ENCODE measurements at places on chromosomes 12 and 14.

DNA sequence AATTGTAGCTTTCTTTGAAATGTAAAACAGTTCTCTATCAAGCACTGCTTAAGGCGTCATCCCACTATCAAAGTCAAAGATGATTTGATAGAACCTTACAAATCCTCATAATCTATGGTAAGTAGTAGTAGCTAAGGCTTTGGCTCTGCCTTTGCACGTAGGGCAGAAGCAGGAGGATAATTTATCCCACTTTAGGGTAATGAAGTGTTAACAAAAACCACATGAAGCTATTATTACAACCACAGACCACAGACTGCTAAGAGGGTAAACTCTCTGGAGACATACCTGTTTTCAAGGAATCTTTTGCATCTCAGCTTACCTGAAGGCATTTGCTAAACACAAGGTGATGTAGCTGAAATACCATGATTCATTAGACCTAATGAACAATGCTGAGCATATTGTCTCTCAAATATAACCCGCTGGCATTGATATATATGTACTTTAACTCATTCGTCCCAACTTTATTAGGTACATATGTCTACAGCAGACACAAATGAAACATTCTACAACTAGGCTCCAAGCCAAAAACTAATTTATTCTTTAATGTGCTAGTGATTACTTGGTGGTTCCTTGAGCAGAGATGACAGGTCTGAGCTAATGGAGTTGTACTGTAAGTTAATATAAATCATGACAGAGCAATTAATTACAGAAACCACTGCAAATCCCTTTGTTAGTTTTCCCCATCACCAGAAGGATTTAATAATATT lies 368.8 kb downstream of the ETNK1 start:
- DNase-seq = no peak

- no peak for DNase-seq
These were observed 86.5 kb upstream of the CRY1 start for GRCh38 chr12:107179871-107180270.

DNA sequence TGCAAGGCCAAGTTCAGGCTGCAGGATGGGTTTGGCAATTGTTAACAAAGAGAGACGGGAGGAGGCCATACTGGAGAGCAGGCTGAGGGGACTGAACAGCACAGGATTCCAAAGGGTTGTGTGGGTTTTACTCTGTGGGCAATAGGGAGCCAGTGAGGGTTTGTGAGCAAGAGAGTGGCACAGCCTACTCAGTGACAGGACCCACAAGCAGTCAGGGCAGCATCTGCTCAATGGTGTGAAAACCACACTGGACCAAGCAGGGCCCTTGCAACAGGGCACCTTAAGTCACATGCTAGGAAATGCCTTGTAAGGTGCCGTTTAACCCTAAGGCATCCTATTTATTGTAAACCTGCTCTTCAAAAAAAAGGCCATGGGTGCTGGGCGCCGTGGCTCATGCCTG lies 22.0 kb downstream of the SYNE3 start:
- no peak for DNase-seq

- DNase-seq = no peak
These were observed 19.6 kb downstream of the ASB2 start for GRCh38 chr14:93956514-93957332.

DNA sequence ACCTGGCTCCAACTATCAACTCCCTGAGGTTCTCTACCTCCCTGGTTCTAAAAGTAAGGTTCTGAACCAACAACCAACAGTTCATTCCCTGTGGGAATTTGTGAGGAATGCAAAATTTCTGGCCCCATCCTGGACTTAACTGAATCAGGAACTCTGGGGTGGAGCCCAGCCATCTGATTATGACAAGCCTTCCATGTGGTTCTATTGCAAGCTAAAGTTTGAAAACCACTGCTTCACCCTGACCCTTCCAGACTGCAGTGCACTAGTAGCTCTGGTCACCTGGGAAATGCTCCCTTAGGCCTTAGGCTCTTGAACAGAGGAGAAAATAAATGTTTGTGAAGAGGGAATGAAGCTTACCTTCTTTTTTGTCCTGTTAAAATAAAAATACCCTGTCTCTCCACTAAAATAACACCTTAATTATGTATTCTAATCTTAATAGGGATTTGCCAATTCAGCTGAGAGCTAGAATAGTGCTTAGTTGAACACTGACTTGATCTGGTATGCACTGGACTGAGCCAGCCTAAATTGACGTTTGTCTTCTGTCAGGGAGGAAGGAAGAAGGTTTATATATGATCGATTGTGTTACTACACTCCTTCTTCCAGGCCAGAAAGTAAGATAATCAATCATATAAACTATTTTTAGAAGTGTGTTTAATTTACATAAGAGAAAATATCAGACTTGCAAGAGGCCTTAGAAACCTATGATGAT lies 39.1 kb upstream of the DDHD1 start:
- DNase-seq = no peak

DNA sequence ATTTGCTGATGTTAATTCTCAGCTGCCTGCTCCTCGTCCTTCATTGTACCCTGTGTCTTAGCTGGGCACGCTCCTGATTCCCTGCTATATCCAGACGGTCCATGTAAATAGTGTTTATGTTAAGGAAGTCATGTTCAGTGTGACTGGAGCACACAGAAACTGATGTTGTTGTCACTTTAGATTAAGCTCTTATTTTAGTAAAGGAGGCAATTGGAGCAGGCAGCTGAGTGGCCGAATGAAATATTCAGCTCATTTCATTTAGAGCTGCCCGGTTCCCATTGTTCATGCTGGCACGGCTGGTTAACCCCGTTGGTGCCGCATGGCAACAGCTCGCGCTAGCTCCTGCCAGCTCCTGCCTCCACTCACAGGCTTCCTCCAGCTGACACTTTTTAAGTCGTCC lies 446.8 kb upstream of the SOX5 start:
- no peak for DNase-seq

GRCh38 chr12:132455565-132455964 lies 34.4 kb upstream of the FBRSL1 start:
- no peak for DNase-seq

GRCh38 chr12:114412307-114412706 lies 6.4 kb upstream of the TBX5 start:
- no peak for DNase-seq

DNA sequence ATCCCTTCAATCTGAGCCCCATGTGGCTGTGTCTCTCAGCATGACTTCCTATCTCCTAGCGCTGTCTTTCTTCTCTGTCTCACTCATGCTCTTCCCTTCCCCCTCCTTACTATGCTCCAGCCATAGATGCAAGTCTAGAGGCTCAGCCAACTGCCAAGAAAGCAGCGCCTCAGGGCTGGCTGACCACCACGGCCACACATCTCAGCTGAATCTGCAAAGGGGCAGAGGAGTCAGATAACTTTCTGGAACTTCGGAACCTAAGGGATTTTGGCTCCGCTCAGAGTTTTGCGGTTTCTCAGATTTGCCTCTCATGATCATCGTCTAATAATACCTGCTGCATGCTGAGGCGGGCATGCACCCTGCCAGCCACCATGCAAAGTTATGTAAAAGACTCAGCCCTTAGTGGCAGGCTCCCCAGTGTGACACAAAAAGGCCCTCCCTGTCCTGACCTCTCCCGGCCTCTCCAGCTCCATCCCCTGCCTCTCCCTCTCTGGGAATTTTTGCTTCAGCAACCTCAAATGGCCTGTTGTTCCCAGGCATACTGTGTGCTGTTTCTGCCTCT lies 5.0 kb upstream of the FGF6 start:
- DNase-seq = no peak

DNA sequence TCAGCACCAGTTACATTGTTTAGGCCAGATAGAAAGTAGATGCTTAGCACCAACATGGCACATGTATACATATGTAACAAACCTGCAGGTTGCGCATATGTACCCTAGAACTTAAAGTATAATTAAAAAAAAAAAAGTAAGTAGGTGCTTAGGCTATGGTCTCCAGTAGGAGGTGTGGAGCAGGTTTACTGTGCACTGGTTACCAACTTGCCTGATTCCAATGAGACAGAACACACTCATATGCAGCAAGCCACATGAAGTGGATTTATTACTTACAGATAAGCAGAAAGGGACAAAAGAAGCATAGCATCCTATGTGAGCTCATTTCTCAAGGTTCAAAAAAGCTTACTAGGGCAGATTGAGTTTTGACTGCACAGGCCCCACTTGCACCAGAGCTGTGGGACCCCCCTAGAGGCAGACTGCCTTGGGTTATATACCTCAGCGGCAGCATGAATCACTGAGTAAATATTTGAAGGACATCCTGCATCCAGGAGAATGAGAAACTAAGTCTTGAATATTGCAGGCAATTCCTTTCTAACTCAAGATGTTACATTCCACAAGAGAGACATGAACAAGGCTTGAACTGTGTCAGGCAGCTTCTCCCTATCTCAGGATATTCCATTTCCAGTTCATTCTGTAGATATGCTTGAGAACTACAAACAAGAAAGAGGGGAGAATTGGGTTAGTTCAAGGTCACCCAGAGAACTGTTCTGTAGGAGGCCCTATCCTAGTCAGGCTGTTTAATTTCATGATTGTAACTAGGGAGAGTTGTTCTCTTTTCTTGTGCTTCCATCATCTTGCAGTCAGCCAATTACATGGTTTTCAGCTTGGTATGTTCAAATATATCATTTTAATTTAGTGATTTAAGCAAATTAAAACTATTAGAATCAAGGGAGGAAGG lies 30.1 kb downstream of the LRFN5 start:
- no peak for DNase-seq

DNA sequence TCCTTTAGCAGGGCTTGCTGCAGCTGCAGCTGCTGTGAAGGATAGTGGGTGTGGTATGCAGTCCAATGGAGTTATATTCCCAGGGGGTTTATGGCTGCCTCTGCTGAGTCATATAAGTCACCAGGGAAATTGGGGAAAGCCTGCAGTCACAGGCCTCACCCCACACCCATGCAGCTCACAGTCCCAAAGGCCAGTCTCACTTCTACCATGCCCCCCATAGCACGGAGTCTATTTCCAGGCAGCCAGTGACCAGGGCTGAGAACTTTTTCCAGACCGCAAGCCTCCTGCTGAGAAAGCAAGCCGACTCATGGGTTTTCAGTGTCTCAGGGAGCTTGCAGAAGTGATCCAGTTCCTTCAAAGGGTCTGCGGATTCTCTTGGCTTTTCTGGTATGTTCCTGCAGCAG lies 322.4 kb upstream of the CLEC14A start:
- no peak for DNase-seq

DNA sequence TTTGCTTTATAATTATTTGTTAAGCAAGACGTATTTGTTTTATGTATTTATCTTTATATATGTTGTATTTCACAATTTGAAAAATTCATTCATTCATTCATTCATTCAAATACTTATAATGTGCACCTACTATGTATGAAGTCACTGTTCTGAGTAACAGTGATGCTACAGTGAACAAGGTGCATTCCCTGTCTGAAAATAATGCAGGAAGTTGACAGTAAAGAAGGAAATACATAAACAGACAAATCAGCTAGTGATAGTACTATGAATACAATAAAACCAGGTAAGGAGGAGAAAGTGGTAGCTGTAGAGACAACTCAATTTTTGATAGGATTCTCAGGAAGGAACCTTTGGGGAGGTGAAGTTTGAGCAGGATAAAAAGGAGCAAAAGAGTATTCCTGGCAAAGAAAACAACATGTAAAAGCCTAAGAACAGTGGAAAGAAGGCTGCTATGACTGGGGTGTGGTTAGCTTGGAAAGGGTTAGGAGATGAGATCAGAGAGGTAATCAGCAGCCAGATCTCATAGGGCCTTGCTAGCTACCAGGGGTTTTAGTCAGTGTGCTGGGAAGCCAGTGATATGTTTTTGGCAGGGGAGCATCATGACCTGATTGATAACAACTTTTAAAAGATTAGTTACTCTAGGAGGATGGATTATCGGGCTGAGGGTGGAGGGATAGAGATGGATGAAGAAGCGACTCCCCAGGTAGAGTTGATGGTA lies 17.4 kb downstream of the BICDL1 start:
- DNase-seq = no peak

- no peak for DNase-seq
These were observed 539.6 kb downstream of the VRK1 start for GRCh38 chr14:97336816-97337215.

DNA sequence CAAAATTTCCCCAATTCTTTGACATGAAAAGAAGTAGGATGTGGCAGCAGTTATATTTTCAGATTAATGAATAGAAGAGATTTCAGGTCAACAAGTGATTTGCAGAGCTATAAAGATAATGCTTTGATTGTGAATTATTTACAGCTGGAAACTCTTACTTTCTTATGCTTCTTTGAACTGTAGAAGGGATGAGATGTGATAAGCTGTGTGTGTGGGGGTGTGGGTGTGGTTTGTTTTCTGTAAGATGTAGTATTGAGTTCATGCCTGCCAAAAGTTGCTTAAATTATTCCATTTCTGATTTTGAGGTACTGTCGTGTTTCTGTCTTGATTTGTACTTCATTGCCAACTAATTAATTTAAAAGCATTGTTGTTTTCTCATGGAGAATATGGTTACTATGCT lies 22.7 kb downstream of the AEBP2 start:
- DNase-seq = no peak

GRCh38 chr12:65529771-65530435 lies 251.4 kb downstream of the MSRB3 start:
- DNase-seq = no peak

DNA sequence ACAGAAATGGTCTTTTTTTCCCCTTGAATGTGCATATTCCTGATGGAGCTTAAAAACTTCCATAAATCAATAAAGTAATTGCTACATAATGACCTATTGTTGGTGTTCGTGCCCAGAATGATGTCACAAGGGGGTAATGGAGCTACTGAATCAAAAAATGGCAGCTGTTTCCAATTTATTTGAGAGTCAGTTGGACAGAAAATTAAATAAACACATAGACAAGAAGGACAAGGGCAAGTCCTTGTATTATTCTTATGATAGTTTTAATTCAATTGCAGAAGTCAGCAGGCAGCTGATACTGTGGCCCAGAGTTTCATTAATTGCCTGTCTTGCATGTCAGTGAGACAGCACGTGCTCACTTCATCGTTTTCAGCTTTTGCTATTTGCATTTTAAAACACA lies 473.5 kb downstream of the ETNK1 start:
- DNase-seq = no peak

DNA sequence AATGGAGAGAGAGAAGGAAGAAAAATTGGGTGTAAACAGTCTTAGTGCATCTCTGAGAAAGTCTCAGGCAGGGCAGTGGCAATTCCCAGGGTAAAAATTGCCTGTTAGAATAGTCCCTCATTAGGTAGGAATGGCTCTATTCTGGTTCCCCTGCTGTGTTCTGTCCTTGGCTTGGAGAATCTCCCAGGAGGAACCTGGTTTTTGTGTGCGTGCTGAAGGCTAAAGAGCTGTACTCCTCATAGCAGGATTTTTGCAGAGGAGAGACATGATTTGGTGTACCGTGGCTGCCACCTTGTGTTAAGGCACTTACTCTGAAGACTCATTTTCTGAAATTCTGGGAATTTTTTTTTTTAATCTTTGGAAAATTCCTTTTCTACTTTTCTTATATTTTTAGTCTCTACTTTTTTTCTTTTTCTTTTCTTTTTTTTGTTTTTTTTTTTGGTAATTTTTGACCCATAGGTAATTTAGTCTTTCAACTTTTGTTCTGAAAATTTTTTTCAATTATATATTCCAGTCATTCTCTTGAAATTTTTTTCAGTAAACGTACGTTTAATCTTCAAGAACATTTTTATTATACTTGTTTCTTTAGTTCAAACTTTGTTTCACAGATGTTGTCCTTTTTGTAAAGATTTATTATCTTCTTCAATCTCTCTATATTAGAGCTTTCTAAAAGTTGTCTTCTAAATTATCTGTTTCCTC lies 63.8 kb downstream of the FBXO33 start:
- no peak for DNase-seq
